ENCODE measurements at places on chromosomes 1 and 21. TPM values are rescaled to one million over a fixed set of nuclear protein-coding genes. Genes with fewer than 3 reads are reported as not detected.

- DNase-seq: no peak
These were observed 1.8 kb upstream of the PRXL2B start for GRCh38 chr1:2584686-2585317.

Gene CYP2J2
- total RNA-seq: 20.4 TPM

DNA sequence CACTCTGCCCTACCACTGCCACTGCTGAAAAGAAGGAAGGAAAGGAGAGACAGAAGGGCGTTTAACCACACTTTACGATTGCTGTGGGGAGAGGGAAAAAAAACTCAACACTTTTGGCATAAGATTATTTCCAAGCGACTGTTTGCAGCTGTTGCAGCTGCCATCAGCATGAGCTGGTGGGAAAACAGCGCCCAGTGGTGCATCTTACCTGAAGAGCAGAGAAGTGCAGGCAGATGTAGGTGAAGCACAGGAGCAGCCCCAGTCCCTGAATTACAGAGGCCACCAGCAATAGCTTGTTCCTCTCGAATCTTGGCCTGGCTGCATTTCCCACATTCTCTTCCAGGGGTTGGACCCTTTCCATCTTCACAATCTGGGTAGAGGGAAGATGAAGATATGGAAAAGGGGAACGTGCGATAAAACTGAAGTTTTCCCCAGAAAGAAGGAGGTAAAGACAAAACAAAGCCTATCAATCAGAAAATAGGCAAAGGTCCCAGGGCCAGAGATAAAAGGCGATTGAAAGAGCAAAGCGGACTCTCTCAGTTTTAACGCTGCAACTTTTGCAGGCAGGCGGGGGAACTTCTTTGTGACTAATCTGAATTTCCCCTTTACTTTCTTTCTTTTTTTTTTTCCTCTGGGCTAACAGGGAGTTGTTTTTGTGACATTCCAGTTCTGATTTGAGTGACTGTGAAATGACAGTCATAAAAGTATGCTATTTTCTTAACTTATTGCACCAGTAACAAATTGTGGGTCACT is at the start of gene TNFSF4:
Gene TNFSF4, minus strand, starts transcription at position 516 of the 753 bp plus-strand sequence. Its CDS starts 155 bp downstream, at position 361.
- no peak for DNase-seq

Gene EDARADD
- 50.4 TPM for total RNA-seq

Gene TMPRSS15
- not detected for total RNA-seq

Gene PIGM
- 11.1 TPM for total RNA-seq

- DNase-seq: no peak
These were observed 48.8 kb upstream of the LPAR3 start for GRCh38 chr1:84941843-84942242.

Gene C4BPB
- total RNA-seq: 0.34 TPM

GRCh38 chr1:202806845-202807450 is 1.3 kb downstream of the KDM5B start:
- peak; percentile 49 for DNase-seq

DNA sequence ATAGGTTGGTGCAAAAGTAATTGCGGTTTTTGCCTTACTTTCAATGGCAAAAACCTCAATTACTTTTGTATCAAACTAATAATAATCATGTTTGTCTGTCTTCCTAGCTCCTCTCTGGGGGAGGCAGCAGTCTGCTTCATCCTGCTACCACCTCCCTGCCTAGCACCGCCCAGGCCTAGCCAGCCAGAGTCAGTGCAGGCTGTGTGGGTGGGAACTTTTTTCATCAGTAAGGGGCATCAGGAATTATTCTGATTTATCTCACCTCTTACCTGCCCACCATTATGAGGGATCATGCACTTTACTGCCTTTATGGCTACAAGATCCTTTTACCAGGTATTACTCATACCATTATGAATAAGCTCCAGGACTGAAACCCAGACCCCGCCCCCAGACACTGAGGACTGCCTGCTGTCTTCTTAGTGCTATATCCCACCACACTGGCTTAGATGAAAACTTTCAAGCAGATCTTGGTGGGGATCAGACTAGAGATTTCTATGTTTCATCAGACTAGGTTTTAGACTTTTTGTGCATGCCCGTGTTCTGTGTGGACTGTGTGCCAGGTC is 116.4 kb downstream of the PBX1 start:
- DNase-seq: no peak

Gene CELA3B
- not detected for total RNA-seq

DNA sequence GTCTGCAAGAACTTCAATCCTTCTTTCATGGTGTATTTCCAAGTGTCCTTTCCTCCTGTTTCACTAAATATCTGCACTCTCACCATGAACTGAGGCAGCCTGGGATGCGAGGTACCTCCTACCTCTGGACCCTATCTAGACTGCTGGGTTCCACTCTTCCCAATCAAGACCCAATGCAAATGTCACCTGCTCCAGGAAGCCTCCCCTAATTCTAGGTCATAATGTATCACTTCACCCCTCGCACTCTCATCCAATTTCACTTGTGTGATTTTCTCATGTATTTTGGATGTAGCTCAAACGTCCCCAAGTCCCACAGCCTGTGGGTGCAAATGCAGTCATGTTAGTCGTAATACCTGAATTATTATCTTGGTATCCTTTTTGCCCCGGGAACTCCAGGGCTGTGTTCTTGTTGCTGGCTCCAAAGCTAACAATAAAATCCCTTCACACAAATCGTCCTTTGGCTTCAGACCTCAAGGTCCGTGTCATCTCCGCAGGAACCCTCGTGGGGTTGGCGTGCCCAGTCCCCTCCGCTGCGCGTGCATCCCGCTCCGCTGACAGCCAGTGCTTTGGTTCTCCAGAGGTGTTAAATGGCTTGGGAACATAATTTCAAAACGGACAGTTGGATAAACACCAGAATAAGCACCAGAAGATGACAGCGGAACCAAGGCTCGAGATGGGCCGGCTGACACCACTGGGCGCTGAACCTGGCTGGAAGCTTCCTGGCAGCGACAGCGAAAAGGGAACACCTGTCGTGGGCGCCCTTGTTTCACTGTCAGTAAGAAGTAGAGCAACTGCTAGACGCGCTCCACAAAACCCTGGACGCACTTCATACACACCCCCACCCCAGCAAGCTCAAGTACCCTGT is 1.0 kb upstream of the BACH1 start:
- no peak for DNase-seq

Gene SLC5A3
- total RNA-seq: 17.4 TPM

Gene HES3
- not detected for total RNA-seq

Gene SPATA21
- total RNA-seq: not detected

GRCh38 chr1:236833575-236833974 is 38.5 kb downstream of the MTR start:
- DNase-seq: no peak

Gene RPRD2
- 44.7 TPM for total RNA-seq

- no peak for DNase-seq
These were observed 893 bp upstream of the CFAP45 start for GRCh38 chr1:159900755-159901360.

GRCh38 chr21:44710294-44710665 is 1.1 kb downstream of the TSPEAR start:
- DNase-seq: peak; percentile 29

DNA sequence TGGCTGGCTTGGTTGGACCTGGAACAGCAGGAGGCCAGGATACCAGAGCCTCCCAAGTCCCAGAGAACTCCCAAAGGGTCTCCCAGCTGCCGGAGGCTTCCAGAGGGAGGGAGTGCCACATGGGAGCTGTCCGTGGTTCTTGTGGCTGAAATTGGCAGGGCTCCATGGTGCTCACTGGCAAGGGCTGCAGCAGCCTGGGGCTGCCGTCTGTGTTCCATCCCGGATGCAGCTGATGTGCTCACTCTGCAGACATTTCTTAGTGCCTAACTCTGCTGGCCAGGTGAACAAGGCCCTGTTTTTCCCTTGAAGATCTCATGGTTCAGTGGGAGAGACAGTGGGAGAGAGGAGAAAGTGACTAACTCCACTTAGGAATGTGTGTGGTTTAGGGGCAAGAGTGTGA is 261.1 kb downstream of the CAMTA1 start:
- DNase-seq: no peak

DNA sequence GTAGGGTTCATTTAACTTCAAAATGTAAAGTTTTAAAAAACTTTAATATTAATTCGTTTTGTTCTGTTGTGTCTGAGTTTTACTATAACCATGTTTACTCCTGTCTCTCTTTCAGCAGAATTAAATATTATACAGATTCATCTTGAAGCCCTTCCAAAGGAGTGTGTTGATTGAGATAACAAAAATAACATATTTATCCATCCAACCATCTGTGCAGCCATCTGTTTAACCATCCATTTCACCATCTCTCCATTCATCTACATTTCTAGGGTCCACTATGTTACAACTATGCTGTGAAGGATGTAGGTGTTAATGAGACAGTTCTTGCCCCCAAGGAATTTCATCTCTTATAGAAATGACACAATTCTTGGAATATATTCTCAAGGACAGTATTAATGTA is 36.0 kb upstream of the GNG12 start:
- no peak for DNase-seq

DNA sequence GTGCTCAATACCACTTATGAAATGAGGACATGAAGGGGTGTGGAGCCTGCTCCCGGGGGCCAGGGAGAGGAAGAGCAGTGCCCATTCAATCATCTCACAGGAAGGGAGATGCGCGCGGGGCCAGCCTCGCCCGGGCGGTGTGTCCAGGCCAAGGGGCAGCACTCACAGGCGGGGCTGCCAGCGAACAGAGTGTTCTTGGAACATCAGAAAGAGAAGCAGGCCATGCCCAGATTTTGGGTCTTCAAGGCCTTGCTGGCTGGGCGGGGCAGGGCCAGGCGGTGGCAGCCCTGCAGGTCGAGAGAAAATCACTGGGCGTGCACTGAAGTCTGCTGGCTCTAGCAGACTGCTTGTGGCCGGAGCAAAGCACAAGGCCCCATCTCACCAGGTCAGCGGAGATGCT is 168.6 kb downstream of the PRDM16 start:
- no peak for DNase-seq
